ENCODE measurements at places on chromosomes 16 and 17.

- DNase-seq = no peak
Measured at GRCh38 chr17:80615376-80615775, 70.7 kb downstream of the RPTOR start.

- no peak for DNase-seq
Measured at GRCh38 chr16:77760800-77761199, 27.6 kb upstream of the VAT1L start.

GRCh38 chr17:74202938-74203337 is 540 bp upstream of the RPL38 start:
- DNase-seq = no peak

- DNase-seq = no peak
Measured at GRCh38 chr17:61581611-61582349, 9.2 kb downstream of the NACA2 start.

GRCh38 chr17:70137451-70138230 is 31.7 kb upstream of the KCNJ2 start:
- no peak for DNase-seq

DNA sequence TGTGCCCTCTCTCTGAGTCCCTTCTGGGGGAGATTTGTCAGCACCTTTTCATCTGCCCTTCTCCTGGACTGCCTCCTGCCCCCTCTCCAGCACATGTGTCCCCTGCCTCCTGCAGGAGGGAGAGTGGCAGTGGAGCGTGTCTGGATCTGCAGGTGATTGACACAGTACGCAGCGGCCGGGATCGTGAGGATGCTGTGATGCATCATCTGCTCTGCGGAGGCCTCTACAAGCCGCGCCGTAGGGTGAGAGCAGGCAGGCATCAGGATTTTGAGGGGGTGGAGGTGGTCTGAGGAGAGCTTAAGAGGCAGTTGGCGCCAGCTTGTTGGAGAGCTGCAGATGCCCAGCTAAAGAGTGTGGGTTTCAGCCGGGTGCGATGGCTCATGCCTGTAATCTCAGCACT is 10.9 kb downstream of the SLC9A5 start:
- no peak for DNase-seq

GRCh38 chr17:37197336-37197735 is 178.4 kb upstream of the C17orf78 start:
- no peak for DNase-seq

DNA sequence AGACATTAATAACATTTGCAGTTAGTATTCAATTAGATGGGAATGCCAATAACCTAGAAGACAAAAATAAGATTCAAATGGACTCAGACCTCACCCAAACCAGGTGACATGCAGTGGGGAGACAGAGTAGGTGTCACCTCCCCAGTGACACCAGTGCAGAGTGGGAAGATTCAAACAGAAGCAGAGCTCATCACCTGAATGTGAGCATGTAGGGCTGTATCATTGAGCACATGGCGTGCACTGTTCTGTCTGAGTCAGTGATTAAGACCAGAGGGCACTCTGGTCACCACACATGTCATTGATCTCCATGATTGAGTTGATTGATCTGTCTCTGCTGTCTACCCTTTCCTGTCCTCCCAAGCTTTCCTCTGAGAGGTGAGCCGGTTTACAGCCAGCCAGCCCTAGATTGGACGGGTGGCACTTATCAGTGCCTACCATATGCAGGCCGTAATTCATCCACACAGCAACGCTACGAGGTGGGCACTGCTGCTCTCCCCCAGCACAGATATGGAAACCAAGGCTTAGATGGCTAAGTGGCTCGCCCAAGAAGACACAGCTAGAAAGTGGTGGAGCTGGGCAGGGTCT is 34.0 kb downstream of the RHBDL3 start:
- no peak for DNase-seq

GRCh38 chr16:89855986-89856385 is 17.4 kb upstream of the TCF25 start:
- no peak for DNase-seq

- no peak for DNase-seq
Measured at GRCh38 chr17:81170727-81171494, 4.9 kb upstream of the AATK start.

DNA sequence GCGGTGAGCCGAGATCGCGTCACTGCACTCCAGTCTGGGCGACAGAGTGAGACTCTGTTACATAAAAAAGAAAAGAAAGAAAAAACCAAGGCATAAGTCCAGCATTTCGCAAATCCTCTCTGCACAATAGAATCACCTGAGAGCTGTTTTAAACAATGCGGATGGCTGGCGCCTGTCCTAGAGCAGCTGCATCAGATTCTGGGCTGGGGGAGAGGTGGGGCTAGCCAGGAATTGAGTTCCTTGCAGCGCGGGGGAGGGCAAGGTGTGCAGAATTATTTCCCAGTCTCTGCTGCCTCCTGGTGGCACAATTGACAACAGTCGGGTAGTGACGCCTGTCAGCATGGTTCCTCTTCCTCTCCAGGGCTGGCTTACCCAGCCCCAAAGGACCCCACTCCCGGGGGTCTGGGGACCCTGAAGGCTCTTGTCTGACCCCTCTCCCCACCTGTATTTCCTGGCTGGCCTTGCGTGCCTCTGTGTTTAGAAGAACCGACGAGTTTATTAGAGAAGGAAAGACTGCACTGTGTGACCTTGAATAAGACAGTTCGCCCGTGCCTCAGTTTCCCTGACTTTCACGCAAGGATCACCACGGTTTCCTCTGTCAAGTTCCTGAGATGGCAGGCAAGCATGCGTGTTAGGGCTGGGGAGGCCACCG is 41.1 kb upstream of the PLCG2 start:
- DNase-seq = peak; percentile 78

GRCh38 chr16:31532896-31533295 is 5.2 kb downstream of the AHSP start:
- no peak for DNase-seq

GRCh38 chr17:4032245-4032644 is 68.0 kb upstream of the ATP2A3 start:
- no peak for DNase-seq

- DNase-seq = no peak
Measured at GRCh38 chr17:1312261-1312870, 32.9 kb downstream of the TRARG1 start.

- no peak for DNase-seq
Measured at GRCh38 chr16:88691924-88692560, 5.7 kb upstream of the SNAI3 start.

DNA sequence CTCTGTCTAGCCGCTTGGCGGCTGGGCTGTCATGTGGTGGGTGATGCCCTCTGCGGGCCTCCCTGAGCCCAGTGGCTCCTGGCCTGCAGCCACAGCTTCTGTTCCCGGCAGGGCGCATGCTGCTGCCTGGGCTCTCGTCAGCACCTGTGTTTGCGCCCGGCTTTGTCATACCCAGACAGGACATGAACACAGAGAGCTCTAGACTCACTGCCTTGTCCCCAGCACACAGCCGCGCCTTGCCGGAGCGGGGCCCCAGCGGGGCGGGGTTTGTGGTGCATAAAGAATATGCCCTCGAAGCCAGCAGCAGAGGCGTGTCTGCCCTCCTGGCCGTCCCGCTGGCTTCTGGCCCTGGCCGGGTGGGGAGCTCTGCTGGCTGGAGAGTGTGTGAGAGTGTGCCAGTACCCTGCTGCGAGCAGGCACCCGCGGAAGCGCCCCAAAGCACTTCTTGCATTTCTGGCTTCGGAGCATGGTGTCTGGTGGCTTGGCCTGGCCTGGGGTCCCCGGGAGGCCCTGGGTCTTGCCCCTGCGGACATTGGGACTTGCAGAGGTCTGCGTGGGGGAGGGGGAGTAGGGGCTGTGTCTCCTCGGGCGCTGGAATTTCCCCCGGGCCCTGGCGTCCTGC is 14.4 kb downstream of the ASPSCR1 start:
- DNase-seq = no peak

GRCh38 chr16:48676836-48677235 is 66.9 kb upstream of the N4BP1 start:
- DNase-seq = no peak

GRCh38 chr16:10745841-10746240 is 2.2 kb downstream of the NUBP1 start:
- no peak for DNase-seq

GRCh38 chr17:8248751-8249607 is at the start of gene PFAS:
PFAS (plus strand) TSS chr17:8249289; CDS start chr17:8253938, 4,649 bp downstream.
- DNase-seq = peak; percentile 95

DNA sequence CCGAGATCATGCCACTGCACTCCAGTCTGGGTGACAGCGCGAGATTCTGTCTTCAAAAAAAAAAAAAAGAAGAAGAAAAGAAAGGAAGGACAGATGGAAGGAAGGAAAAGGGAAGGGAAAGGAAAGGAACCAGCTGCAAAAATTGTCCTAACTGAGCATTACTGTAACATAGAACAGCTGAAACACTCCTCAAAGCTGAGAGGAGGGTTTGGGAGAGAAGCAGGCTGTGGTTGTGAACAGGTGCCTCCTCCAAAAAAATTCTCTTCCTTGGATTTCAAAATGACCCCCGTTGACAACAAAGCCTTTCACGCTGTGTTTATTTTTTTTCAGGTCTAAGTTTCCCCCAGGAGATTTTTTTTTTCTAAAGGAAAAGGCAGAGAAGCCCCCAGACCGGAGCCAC is 541.4 kb downstream of the WWOX start:
- no peak for DNase-seq

- DNase-seq = no peak
Measured at GRCh38 chr16:2786061-2786825, 1.1 kb downstream of the PRSS33 start.

DNA sequence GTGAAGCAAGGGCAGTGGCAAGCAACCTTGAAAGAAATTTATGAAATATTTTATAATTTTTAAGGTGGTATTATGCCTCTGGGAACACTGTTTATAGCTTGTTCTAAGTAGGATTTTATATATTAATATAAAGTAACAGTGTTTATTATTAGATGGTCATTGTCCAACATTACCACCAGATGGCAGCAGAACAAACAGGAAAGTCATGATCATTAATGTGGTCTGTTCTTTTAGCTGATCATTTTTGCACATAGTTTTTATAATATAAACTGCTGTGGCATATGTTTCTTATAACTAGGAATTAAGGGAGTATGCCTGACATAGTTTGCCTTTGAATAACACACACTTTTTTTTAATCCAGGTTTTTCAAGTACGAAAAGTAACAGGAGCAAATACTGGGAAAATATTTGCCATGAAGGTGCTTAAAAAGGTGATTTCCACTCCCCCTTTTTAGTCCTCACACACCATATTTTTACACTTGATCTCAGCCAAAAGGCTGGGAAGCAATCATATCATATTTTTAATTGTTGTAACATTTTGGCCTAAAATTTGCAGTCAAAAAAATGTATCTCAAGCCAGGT is 21.4 kb downstream of the RPS6KB1 start:
- DNase-seq = no peak

DNA sequence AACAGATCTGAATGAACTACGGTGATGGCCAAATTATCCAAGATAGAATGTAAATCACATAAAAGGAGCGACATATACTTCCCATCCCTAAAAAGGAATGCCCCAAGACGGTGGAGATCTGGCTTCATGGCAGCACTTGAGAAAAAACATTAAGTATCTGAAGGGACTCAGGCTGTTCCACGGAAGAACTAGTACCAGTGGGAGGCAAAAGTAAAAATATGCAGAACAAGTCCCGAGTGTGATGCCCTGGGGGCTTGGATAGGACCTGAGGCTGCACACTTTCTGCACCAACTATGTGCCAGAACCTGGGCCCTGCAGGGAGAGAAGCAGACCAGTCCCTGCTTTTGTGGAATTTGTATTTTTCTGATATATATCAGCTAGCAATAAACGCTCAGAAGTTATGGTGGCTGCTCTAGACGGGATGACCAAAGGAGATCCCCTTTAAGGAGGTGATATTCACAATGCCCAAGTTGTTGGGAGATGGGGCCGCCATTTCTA is 539 bp upstream of the CKLF start:
- no peak for DNase-seq

GRCh38 chr16:80824623-80825364 is 20.4 kb upstream of the CDYL2 start:
- no peak for DNase-seq

- DNase-seq = no peak
Measured at GRCh38 chr17:35705705-35706104, 25.7 kb upstream of the RASL10B start.

DNA sequence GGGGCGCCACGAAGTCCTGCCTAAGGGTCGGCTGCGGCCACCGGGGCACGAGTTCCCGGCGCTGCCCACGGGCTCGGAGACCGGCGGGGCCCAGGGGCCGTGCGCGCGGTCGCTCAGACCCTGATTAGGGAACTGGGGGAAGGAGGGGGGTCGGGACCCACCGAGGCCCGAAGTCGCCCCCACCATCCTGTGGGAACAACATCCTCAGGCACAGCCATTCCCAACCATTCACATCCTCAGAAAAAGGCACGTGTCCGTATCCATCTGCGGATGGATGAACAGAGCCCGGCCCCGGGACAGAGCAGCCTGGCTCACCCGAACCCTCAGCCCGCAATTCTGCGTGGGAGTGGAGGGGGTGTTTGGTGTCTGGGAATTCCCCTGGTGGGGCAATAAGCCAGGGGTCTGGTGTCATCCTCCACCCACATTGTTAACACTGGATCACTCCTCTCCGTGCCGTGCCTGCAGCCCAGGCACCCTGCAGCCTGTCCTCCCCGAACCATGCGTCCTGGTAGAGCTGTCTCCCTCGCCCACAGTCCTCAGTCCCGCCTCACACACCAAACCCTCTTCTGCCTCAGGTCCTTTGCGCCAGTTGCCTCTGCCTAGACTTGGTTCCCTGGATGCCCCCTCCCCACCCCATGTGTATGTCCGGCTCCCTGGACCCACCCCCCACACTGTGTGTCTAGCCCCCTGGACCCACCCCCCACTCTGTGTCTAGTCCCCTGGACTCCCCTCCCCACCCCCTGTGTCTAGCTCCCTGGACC is 789 bp upstream of the CCDC57 start:
- no peak for DNase-seq

DNA sequence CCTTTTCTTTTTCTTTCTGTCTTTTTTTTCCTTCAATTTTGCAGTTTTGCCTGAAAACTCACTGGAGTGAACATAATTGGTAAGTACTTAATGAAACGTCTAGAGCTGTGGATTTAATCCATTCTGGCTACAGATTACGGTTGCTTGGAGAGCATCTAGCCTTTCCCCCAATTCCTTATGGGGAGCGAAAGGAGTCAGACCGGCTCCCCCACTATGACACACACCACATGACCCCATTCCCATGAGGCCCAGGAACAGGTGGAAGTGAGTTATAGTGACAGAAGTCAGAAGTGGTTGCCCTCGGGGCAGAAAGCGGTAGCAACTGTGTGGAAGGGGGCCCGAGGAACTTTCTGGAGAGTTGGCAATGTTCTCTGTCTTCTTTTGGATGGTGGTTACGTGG is 41.2 kb downstream of the EMP2 start:
- no peak for DNase-seq

DNA sequence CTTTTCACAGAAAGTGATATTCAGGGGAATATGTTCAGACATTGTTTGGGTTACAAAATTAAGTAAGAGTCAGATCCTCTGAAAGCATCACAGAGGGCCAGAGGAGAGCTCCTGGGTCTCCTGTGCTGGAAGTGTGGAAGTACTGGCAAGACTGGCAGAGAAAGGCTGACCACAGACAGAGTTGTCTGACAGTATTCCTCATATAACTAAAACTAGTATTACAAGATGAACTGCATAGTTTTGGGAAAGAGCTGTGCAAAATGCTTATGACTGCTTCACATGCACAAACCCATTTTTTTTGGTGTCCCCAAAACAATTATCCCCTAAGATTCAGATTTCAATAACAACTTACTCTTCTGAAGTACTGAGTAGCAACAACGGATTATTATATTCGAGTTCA is 35.2 kb downstream of the N4BP1 start:
- no peak for DNase-seq

- peak; percentile 45 for DNase-seq
Measured at GRCh38 chr17:32461853-32462617, 17.7 kb downstream of the PSMD11 start.

All from stimulated activated CD8-positive, alpha-beta memory T cell treated with anti-CD3 and anti-CD28 coated beads, Interleukin-2, amount 100 ng/mL, for 1 hour (primary cell).